Uterine smooth muscle cell (primary cell): ENCODE measurements at places on chromosomes 6 and 20. TPM values are rescaled to one million over a fixed set of nuclear protein-coding genes. Genes with fewer than 3 reads are reported as not detected.

The OR11A1 gene
- not detected in 2 replicates for total RNA-seq

The PAX1 gene
- not detected in 2 replicates for total RNA-seq

The RPS18 gene
- 3,212 and 3,760 TPM in 2 replicates for total RNA-seq

The LGSN gene
- not detected in 2 replicates for total RNA-seq

The TUBB2A gene
- total RNA-seq: 57.4 and 95.4 TPM in 2 replicates

The PRKN gene
- total RNA-seq: 2.9 and 3.4 TPM in 2 replicates

The MTO1 gene
- total RNA-seq: 43.4 and 51.1 TPM in 2 replicates

The WFDC10B gene
- not detected in 2 replicates for total RNA-seq

The FAM217B gene
- 3.2 and 4.1 TPM in 2 replicates for total RNA-seq

The SNX9 gene
- 71.4 and 100 TPM in 2 replicates for total RNA-seq

The PPP1R3D gene
- 6.4 and 6.6 TPM in 2 replicates for total RNA-seq

The GRM4 gene
- under 0.01 TPM in 2 replicates for total RNA-seq

The ATF6B gene
- 12.1 and 17.9 TPM in 2 replicates for total RNA-seq

The ANKEF1 gene
- 1.00 and 1.9 TPM in 2 replicates for total RNA-seq

The CRISP1 gene
- not detected in 2 replicates for total RNA-seq

The FRS3 gene
- total RNA-seq: 1.5 TPM in 2 replicates

The PBX2 gene
- total RNA-seq: 41.6 and 42.6 TPM in 2 replicates

The ULBP3 gene
- 9.9 and 10.0 TPM in 2 replicates for total RNA-seq

The CGA gene
- total RNA-seq: 0.77 TPM in 1 of 2 replicates, not detected in the other

The GJA10 gene
- total RNA-seq: not detected in 2 replicates
